Lung microvascular endothelial cell (primary cell): ENCODE measurements at places on chromosomes 12 and 14. TPM values are rescaled to one million over a fixed set of nuclear protein-coding genes. Genes with fewer than 3 reads are reported as not detected.

The CLEC4A gene
- total RNA-seq = not detected in 2 replicates

The KCNJ8 gene
- total RNA-seq = not detected in 2 replicates

The TMPRSS12 gene
- not detected in 2 replicates for total RNA-seq

The CLIP1 gene
- 20.7 and 29.2 TPM in 2 replicates for total RNA-seq

The HOXC4 gene
- not detected in 2 replicates for total RNA-seq

The PAPOLA gene
- 69.7 and 94.0 TPM in 2 replicates for total RNA-seq

The DICER1 gene
- 24.6 and 27.6 TPM in 2 replicates for total RNA-seq

The HDAC7 gene
- total RNA-seq = 30.5 and 31.7 TPM in 2 replicates

The FAR2 gene
- total RNA-seq = 45.5 and 46.0 TPM in 2 replicates

The TMEM52B gene
- total RNA-seq = not detected in 2 replicates

The C1QL4 gene
- total RNA-seq = not detected in 2 replicates

The CDH24 gene
- total RNA-seq = 0.60 and 2.0 TPM in 2 replicates

The LRP1-AS gene
- not detected in 2 replicates for total RNA-seq

The PRIM1 gene
- 2.6 and 5.9 TPM in 2 replicates for total RNA-seq

The FLVCR2 gene
- total RNA-seq = 0.79 and 1.3 TPM in 2 replicates

The GNG2 gene
- total RNA-seq = 5.8 and 10.0 TPM in 2 replicates

The NT5DC3 gene
- total RNA-seq = 3.5 and 9.5 TPM in 2 replicates

The M6PR gene
- 205 and 283 TPM in 2 replicates for total RNA-seq

The GLI1 gene
- total RNA-seq = not detected in 2 replicates

The KRT83 gene
- total RNA-seq = not detected in 2 replicates

The ADCY6 gene
- total RNA-seq = 22.9 and 36.3 TPM in 2 replicates

The INTS13 gene
- total RNA-seq = 17.3 and 17.7 TPM in 2 replicates

The HCAR1 gene
- under 0.01 TPM in 1 of 2 replicates, not detected in the other for total RNA-seq

The HHIPL1 gene
- 0.79 and 1.1 TPM in 2 replicates for total RNA-seq

The ANKS1B gene
- total RNA-seq = 0.20 and 0.22 TPM in 2 replicates

The C12orf42 gene
- not detected in 2 replicates for total RNA-seq

The NEMP1 gene
- 2.8 and 3.6 TPM in 2 replicates for total RNA-seq

The KRT7 gene
- 6.7 and 121 TPM in 2 replicates for total RNA-seq

The FSCB gene
- total RNA-seq = not detected in 2 replicates

The GPR135 gene
- 0.22 and 0.40 TPM in 2 replicates for total RNA-seq

The C12orf60 gene
- 0.65 and 1.2 TPM in 2 replicates for total RNA-seq

The PRPH gene
- total RNA-seq = not detected in 2 replicates

The AKAP5 gene
- 0.20 and 0.22 TPM in 2 replicates for total RNA-seq

The SYCP3 gene
- total RNA-seq = under 0.01 TPM in 1 of 2 replicates, not detected in the other

The TRMT5 gene
- total RNA-seq = 5.0 and 5.2 TPM in 2 replicates

The LRR1 gene
- 11.9 and 16.1 TPM in 2 replicates for total RNA-seq

The ZDHHC22 gene
- total RNA-seq = under 0.01 TPM in 1 of 2 replicates, not detected in the other

The OTOGL gene
- under 0.01 and 0.44 TPM in 2 replicates for total RNA-seq

The WDR89 gene
- total RNA-seq = 8.7 and 13.9 TPM in 2 replicates

The AMDHD1 gene
- not detected in 2 replicates for total RNA-seq

The P2RX2 gene
- not detected in 2 replicates for total RNA-seq

The DLK1 gene
- not detected in 2 replicates for total RNA-seq

The MLXIP gene
- total RNA-seq = 15.7 and 20.0 TPM in 2 replicates

The DEPDC4 gene
- 0.20 and 0.22 TPM in 2 replicates for total RNA-seq

The ATF7 gene
- 9.2 and 10.5 TPM in 2 replicates for total RNA-seq

The AHNAK2 gene
- 6.0 and 21.8 TPM in 2 replicates for total RNA-seq

The EEF1AKMT3 gene
- total RNA-seq = 3.5 and 5.0 TPM in 2 replicates

The ZNF705A gene
- total RNA-seq = not detected in 2 replicates

The TSPAN19 gene
- total RNA-seq = under 0.01 and 0.20 TPM in 2 replicates

The DNAJC22 gene
- 0.40 and 0.87 TPM in 2 replicates for total RNA-seq

The GPR68 gene
- 0.20 and 0.44 TPM in 2 replicates for total RNA-seq

The TRPV4 gene
- total RNA-seq = 1.3 and 1.8 TPM in 2 replicates

The SOAT2 gene
- total RNA-seq = not detected in 2 replicates

The TSPAN11 gene
- total RNA-seq = 5.0 and 5.7 TPM in 2 replicates
